ENCODE measurements at places on chromosomes 3 and 15.

DNA sequence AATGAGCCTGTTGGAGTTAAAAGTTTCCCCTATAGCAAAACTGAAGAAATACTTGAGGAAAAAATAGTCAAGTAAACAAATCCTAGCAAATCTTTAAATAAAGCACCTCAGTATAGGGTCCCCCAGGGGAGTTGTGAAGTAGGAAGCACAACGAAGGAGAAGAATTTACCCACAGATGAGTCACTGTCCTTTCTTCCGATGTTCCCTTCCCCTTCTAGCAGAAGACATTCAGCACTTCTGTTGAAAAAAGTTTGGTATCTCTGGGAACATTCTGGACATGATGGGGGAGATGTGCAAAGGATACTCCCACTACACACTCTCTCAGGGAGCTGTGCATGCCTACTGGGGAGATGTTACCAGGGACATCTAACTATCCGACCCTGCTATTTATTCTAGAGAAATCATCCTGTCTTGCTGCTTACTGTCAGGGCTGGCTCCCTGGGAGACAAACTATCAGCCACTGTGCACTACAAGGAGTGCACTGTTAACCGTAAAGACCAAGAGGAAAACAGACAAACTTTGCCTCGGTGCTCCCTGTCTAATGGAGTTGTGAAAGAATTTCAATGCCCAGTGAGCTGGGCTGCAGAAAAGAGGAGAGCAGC, 93.8 kb downstream of the RFTN1 start:
- DNase-seq: no peak

- no peak for DNase-seq
These were observed 98.2 kb upstream of the NR2E3 start for GRCh38 chr15:71712182-71712581.

DNA sequence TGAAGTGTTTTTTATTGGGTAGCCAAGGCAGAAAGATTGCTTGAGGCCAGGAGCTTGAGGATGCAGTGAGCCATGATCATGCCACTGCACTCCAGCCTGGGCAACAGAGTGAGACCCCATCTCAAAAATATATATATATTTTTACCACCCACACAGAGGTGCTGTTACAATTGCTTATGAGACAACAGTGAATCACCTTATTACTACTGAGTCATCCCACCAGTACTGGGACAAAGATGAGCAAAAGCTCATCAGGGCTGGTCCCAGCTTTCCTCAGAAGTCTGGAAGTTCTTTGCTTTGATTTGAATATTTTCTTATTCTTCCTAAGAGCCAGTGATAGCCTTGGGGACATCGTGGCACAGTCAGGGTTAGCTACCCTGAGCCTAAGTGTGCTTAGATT, 207.7 kb downstream of the SOX2 start:
- no peak for DNase-seq

- DNase-seq: no peak
These were observed 199.8 kb upstream of the ALCAM start for GRCh38 chr3:105166893-105167292.

- DNase-seq: no peak
These were observed 3.7 kb upstream of the DLL4 start for GRCh38 chr15:40925495-40925862.

GRCh38 chr3:136862617-136863322, 762 bp downstream of the NCK1 start:
- DNase-seq: peak; percentile 64

- no peak for DNase-seq
These were observed 7.8 kb downstream of the SPG21 start for GRCh38 chr15:64981812-64982431.

DNA sequence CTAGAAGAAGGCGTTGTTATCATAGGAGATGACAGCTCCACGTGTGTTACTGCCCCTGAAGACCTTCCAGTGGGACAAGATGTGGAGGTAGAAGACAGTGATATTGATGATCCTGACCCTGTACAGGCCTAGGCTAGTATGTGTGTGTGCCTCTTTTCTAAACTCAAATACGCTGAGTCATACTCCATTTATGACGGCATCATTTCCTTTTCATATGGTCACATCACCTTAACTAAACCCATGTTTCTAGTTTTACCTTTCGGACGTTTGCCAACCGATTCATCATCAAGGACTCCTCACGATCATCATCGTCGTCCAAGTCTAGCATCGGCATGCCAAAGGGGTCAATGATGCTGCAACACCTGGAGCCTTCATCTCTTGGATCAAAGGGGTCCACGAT, 149.0 kb downstream of the CBLB start:
- no peak for DNase-seq

DNA sequence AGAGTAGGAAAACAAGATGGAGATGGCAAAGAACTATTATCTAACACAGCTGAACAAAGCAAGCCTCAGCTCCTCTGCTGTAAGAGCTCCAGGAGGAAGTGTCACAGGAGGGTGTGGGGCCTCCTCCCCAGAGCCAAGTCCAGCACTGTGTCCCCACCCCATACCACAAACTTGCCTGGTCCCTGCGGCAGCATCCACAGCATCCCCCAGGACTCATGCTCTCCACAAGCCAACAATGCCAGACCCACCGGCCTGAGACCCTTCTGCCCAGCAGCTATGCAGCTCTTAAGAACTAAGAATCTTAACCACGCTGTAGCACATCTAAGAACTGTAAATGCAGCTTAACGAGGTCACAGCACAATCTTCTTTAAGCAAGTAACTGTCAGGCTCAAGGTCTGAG, 9.1 kb downstream of the RBM15B start:
- DNase-seq: no peak

DNA sequence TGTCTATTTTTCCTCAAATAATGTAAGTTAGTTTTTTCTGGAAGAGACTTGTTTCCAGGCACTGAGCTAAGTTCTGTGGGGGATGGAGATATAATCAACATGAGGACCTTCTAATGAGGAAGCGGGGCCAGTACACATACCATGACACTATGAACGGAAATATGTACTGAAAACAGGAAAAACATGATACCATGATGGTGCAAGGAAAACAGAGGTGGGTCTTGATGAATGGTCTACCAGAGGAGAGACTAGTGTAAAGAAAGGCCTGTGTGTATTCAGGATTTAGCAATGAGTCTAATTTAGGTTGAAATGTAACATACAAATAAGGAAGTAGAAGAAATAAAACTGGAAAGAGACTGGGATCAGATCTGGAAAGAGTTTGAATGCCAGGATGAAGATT, 38.9 kb upstream of the TPRG1 start:
- no peak for DNase-seq

DNA sequence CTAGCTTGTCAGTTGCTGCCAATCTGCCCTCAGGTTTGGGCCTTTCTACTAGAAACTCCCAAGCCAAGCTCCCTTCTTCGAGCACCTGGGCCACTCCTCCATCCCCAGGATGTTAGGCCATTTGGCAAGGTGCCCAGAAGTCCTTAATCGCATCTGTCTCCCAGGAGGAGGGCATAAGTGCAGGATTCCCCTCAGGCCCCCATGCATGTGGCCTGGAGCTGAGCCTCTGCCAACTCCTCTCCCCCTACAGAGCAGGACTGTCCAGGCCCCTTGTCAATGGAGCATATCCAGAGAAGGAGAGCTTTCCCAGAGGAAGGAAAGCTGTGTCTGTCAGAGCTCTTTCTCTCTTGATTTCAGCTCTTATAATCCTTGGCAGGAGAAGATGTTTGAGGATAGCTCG, 182.6 kb upstream of the ROPN1 start:
- DNase-seq: no peak

DNA sequence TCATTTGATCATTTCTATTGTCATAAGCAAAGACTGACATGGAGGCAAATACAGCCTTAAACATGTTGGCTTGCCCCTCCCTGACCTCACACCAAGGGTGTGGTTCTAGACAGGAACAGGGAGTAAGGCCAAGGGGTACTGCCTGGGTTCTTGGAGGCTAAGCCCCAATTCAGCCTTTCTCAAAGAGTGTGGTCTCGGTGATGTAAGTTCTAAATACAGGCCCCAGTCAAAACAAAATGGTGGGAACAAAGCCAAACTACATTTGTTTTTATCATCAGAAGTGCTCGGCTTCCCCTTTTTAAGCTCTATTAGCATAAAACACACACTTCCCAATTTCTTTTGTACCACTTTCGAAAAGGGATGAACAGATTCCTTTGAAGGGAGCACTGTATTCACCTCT, 129.5 kb downstream of the ATP8B4 start:
- DNase-seq: no peak

- no peak for DNase-seq
These were observed 35.4 kb downstream of the MFSD1 start for GRCh38 chr3:158837240-158837639.

DNA sequence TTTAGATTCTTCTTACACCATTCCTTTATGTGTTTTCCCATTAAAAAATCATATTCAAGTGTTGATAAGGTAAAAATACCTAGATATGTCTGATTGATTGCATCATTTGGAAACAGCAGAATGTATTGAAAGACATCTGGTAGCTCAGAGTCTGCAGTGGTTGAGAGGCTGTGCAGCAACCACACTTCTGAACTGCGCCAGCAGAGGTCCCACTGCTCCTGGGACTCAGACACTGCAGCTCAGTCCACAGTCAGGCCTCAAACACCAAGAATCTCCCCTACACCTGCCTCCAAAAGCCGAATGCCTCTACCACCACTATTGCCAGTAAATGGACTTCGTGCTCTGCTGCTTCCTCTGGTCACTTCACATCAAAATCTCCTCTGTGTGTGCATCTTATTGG, 176.9 kb upstream of the LMCD1 start:
- DNase-seq: peak; percentile 58

DNA sequence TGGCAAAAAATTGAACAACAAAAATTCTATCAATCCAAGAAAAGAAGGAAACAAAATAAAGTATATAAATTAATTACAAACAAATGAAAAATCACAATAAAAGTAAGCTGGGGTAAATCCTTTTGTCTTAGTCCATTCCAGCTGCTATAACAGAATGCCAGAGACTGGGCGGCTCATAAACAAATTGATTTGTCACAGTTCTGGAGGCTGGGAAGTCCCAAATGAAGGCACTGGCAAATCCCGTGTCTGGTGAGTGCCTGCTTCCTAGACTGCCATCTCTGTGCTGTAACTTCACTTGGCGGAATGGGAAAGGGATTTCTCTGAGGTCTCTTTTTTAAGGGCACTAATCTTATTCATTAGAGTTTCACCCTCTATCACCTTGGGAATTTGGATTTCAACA, 53.6 kb upstream of the RPL35A start:
- no peak for DNase-seq

GRCh38 chr3:77204788-77205187, 164.9 kb downstream of the ROBO2 start:
- DNase-seq: no peak

GRCh38 chr3:175155172-175155571, 296.0 kb downstream of the NAALADL2 start:
- DNase-seq: no peak

- no peak for DNase-seq
These were observed 73.0 kb downstream of the HCN4 start for GRCh38 chr15:73295630-73296286.

GRCh38 chr3:184993394-184993793, 159.5 kb downstream of the C3orf70 start:
- peak; percentile 15 for DNase-seq

- no peak for DNase-seq
These were observed 223.6 kb upstream of the SETMAR start for GRCh38 chr3:4079339-4080195.

DNA sequence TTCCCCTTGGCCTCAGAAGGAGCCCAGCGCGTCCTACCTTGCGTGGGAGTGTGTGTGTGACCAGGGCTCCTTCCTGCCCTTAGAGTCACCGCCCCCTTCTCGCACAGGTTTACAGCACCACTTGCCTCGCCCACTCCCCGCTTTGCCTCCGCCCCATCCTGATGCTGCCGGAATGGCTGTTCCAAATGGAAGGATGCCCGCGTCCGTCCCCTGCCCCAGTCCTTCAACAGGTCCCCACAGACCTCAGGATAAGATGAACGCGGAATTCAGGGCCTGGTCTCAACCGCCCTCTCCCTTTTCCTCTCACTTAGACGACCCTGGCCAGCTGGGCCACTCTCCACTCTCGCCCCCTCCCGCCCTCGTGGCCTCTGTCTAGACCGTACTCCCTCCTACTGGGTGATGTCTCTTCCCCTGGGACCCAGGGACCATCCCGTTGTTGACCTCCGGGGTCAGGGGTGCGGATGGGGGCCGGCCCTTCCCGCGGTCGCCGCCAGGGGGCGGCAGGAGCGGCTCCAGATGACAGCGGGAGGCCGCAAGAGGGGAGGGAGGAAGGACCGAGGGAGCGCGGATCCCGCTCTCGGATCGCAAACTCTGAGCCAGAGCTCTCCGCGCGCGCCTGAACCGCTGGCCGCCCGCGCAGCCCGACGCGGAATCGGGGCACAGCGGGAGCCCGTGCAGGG, at the start of gene THSD4:
TSS of gene THSD4 (plus strand) at position 585 of the 680 bp plus-strand sequence.
- DNase-seq: peak; percentile 96

GRCh38 chr3:13136426-13136825, 63.2 kb upstream of the IQSEC1 start:
- DNase-seq: no peak

- DNase-seq: peak; percentile 28
These were observed 74.7 kb downstream of the MAGI1 start for GRCh38 chr3:65963787-65964677.

DNA sequence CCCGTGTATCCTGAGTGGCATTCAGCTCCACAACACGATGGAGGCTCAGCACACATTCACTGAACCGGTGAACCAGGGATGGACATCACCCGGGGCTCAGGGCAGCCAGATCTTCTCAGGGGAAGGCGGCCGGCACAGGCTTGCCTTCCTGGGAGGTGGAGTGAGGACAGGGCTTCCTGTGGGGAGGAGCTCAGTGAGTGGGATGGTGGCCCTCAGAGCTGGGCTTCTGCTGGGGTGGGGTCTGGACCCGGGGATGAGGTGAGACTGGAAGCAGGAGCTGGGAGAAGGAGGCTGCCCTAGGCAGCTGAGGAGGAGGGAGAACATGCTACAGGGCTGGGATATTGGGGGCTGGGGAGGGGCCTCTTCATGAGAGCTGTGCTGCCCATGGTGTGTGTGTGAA, 58.5 kb upstream of the PRR23E start:
- no peak for DNase-seq

DNA sequence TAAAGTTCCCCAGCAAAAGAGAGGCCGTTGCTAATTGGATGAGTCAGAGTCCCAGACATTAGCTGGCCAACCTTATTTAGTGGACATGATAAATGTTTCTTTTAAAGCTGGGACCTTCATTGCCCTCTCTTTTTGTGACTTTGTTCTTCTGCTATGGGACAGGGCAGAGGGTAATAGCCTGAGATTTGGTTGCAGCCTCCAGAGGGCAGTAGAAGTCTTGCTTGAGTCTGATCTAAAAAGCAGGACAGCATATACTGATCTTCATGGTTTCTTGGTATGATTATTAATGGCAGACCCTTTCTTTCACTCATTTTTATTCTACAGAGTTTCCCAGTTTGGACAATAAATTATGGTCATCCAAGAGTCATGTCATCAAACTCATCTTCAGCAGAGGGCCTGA, 25.1 kb upstream of the ZKSCAN7 start:
- DNase-seq: no peak

- DNase-seq: no peak
These were observed 11.7 kb downstream of the BAHD1 start for GRCh38 chr15:40452296-40453090.
